ENCODE measurements at places on chromosomes 4 and X.

DNA sequence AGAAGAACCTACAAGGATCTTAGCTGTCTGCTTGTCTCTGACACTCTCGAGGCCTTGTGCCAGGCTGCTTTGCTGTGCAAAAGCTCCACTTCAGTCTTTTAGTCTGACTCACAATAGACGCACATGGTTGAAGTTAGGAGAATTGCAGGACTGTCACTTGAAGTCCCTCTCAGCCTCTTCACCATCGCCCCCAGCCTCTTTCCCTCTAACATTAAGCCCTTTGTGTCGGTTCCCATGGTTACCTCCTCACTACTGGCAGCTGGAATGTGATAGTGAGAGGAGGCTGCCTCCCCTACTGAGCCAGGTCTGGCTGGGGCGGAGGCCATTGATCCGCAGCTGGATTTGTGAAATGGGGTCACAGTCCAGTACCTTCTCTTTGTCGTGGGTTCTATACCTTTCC, 201.8 kb downstream of the SOWAHB start:
- no peak for DNase-seq

DNA sequence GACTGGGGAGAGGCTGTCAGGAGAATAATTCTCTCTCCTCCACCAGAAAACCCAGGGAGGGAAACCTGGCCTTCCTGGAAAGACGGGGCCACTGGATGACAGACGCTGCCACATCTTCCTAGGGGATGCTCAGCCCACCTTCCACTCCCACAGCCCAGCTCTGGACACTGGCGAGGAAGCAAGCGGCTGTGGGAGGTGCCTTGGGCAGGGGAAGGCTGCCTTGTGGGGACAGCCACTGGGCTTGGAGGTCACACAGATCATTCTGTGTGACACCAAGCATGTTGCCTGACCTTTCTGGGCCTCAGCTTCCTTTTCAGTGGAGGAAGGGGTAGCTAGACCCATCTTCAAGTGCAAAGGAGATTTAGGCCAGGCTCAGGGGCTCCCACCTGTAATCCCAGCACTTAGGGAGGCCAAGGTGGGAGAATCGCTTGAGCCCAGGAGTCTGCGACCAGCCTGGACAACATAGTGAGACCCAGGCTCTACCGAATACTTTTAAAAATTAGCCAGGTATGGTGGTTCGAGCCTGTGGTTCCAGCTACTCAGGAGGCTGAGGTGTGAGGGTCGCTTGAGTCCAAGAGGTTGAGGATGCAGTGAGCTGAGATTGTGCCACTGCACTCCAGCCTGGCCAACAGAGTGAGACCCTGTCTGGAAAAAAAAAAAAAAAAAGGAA, 9.8 kb upstream of the MSX1 start:
- DNase-seq = no peak

GRCh38 chrX:152537373-152537772, 86.3 kb upstream of the GABRA3 start:
- DNase-seq = no peak

DNA sequence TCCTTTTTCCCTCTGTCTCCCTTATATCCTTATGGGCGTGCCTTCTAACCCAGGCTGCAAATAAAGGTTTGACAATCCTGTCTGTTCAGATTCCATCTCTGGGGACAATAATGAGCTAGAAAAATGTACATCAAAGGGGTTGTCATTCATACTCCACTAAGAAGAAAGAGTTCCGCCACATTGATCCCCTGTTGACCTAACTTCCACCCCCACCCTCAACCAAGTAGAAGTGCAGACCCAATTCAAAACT, 541 bp upstream of the GABRA3 start:
- no peak for DNase-seq

GRCh38 chr4:37594099-37594498, 92.1 kb downstream of the RELL1 start:
- no peak for DNase-seq

- no peak for DNase-seq
Measured at GRCh38 chr4:175671491-175671934, 140.6 kb downstream of the GPM6A start.

DNA sequence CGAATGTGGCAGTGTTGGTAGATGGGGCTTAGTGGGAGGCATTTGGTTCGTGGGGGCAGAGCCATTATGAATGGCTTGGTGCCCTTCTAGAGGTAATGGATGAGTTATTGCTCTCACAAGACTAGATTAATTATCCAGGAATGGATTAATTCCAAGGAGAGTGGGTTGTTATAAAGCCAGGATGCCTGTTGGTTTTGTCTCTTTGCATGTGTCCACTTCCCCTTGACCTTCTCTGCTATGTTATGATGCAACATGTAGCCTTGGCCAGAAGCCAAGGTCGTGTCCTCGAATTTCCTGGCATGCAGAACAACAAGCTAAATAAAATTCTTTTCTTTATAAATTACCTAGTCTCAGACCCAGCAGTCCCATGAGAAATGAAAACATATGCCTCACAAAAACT, 111.2 kb upstream of the PLS3 start:
- DNase-seq = no peak

DNA sequence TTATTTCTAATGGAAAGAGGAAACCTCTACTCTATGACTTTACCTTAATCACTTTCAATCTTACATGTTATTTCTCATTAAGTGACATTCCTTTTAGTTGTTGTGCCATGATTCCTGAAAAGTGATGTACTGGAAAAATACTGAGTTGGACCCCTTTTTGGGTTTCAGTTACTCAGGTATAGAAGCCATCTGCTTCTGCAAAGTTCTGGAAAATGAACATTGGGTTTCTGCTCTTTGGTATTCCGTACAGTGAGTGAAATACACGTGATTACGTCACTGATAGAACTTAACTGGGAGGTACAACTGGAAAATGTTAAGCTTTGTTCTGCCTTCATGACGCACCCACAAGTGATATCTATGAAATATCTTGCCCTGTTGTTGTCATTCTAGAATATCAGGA, 114.7 kb downstream of the MID1 start:
- DNase-seq = no peak

DNA sequence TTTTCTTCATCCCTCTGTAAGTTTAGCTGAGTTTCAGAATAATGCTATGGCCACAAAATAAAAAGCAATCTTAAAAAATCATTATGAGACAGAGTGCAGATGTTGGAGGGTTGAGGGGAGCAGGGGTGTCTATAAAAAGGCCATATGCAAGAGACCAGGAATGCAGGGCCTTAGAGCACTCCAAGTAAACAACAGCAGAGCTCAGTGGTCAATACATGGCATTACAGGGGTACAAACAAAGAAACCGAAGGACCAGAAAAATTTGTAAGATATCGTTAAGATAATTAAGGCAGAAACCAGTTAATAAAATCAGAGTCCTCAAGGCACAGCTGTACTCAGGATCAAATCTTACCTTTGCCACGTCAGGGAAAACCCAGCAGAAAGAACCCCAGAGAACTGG, 28.4 kb upstream of the NDST3 start:
- no peak for DNase-seq

DNA sequence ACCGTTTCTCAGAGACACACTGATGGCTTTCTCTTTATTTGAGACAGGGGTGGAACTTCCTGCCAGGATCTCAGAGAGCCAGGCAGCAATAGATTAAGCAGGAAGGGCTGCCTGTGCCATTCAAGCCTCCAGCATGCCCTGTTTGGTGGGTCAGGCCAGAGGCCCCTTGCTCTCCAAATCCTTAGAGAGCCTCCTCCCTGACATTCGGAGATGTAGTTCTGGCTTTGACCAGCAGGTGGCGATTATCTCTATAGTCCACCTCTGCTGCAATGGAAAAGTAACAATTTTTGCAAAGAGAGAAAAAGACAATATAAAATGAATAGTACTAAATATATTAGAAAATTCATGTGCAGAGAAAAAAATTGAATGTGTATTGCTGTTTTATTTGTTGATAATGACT, 93.9 kb downstream of the NXF2B start:
- no peak for DNase-seq

DNA sequence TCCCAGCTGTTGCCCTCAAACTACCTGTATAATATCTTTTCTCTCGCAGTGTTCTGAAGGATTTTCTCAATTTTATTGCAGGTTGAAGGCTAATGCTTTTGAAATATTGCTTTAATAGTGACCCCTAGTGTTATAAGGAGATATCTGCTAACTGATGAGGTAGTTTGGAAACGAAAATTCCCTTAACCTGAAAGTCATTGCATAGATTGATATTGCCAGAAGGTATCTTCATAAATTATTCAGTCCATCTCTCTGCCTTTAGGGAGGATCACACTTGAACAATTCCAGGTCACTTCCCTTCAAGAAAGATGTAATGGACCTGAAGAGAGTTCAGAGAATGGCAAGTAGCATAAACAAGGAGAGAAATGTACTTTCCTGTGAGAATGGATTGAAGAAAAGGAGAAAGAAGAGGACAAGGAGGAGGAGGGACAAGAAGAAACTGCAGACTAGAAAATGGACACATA, 44.1 kb downstream of the TIGD4 start:
- no peak for DNase-seq

DNA sequence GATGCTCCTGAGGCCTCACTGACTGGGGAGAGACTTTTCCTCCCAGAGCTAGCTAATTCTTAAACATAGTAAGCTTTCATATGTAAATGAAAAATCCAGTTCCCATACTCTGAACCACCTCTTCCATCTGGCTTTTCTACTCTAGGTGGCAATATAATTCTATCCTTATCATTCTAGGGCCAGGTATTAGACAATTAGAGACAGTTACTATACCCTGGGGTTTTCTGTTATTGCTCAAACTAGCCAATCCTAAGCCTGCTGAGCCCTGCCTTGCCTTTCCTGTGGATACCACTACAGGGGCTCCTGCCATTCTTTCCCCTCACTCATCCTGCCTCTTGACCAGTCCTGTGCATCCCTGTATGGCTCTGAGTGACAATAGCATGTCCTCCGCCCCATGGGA, 552.0 kb downstream of the STIM2 start:
- no peak for DNase-seq

GRCh38 chr4:165345666-165346417, 18.4 kb downstream of the MSMO1 start:
- DNase-seq = no peak

- no peak for DNase-seq
Measured at GRCh38 chr4:169313732-169314131, 43.0 kb upstream of the SH3RF1 start.

DNA sequence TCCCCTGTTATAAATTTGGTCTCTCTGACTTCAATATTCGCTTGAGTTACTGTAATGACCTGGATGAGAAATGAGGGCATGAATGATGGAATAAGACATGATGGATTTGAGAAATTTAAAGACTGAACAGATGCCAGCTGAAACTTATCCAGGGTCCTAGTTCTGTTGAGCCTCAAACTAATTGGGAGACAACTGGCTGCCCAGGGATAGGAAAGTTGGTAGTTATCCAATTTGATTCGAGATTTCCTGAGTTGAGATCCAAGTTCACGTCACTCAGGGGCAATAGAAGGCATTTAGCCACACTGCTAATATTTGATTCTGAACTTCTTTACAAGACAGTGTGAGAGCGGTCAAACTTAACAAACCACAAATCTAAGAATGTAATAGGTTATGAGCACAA, 159.0 kb upstream of the CXCL13 start:
- DNase-seq = no peak
